ENCODE measurements at places on chromosomes 5 and 9.

DNA sequence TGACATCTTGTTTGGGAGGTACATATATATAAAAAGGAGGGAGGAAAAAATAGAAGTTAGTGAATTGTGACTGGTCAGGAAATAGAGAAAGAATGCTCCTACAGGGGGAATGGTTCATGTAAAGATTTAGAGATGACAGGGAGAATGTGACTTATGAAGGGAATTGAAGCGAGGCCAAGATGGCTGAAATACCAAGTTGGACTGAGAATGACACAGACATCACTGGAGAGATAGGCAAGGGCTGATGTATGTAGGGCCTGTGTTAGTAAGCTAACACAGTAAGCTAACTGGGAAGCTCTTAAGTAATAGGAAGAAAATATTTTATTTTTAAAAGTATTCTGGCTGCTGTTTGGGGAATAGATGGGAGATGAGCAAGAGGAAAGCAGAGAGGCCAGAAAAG is 286.3 kb downstream of the NNT start:
- DNase-seq: no peak

DNA sequence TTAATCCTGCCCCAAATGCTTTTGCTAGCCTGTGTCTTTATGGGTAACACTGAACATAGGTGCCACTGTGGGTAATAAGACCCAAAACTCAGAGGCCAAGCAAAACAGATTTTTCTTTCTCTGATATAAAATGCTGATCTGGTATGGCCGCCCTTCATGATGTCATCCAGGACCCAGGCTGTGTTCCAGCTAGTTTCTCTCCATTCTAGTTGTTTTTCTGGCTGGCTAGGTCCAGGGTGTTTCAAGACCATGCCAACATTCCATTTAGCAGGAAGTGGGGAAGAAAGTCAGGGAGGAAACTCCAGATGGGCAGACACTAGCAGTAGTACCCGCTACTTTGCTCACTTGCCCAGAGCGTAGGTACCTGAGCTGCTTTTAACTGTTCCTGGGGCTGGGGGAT is 183.9 kb upstream of the OTULINL start:
- DNase-seq: no peak

DNA sequence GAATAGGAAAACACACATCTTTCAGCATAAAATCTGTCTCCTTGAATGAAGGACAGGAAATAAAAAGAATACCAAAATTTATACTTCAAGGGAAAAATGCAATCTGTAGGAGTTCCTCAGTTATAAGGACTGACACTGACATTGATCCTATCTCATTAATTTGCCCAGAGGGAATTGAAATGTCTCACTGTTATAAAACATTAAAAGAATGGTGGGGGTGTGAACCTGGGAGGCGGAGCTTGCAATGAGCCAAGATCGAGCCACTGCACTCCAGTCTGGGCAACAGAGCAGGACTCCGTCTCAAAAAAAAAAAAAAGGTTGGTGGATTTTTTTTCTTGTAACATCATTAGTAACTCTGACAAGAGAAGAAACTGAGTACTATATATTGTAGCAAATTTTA is 60.8 kb downstream of the TTLL11 start:
- DNase-seq: no peak

DNA sequence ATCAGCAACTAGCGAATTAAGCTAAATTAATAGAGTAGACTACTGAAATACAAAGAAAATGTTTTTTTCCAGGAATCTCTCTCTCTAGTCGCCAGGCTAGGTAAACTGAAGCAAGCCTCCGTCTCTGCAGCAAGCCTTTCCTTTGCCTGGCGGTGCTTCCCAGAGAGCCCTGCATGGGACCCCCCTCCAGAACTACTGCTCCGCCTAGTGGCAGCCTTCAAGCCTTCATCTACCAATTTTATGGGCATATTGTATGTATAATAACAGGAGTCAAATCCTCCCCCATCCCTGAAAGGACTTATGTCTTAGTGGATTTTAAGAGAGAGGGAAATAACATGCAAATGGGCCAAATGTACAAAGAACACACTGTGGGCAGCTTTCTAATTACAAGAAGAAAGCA is 241.9 kb downstream of the SAXO1 start:
- DNase-seq: no peak

- no peak for DNase-seq
These were observed 1.2 kb downstream of the MRPS30 start for GRCh38 chr5:44809956-44810420.

DNA sequence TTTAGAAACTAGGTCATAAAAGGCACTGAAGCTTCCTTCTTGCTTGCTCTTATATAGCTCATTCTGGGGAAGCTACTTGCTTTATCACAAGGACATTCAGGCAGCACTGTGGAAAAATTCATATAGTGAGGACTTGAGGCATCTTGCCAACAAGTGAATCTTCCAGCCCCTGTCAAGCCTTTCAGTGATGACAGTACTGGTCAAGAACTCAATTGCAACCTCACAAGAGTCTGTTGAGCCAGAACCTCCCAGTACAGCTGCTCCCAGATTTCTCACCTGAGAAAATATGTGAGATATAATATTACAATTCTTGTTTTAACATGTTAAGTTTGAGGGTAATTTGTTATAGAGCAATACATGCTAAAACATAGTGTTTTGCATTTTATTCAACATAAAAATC is 2011.0 kb upstream of the NUDT12 start:
- no peak for DNase-seq

DNA sequence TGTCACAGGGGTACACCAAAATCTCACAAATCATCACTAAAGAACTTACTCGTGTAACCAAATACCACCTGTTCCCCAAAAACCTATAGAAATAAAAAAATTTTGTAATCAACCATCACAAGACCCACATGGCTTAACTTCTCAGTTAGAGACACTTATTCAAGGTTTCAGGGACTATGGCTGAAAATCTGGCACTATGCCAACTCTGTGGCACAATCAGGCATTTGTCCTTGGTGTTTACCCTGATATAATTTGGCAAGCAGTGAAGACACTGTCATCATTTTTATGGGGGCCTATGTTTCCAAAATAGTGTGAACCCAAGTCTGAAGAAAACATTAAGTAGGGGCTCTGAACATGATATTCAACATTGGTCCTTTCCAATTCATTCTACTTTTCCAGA is 59.0 kb downstream of the ZNF622 start:
- DNase-seq: peak; percentile 72

- DNase-seq: no peak
These were observed 313.8 kb downstream of the ENC1 start for GRCh38 chr5:74326571-74327338.

DNA sequence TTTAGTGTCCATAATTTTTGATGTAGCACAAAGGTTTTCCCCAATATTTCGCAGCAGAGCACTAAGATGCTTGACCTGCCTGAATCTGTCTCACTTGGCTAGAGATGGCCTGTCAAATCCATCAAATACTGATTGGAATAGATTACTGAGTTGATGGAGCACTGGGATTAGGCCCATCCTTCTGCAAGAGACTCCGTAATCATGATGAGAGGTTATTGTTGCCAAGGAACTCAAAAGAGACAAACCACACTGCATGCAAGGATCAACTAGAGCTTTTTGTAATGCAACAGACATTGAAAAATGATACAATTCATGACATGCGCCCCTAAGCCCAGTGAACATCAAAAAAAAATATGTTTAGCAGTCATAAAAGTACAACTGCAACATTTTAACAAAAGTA is 585.3 kb upstream of the GRAMD2B start:
- no peak for DNase-seq

Measured in NCI-H748 treated with DMSO at 0.1 percent for 48 hours (cell line).